ENCODE measurements at places on chromosomes 12 and 14.

DNA sequence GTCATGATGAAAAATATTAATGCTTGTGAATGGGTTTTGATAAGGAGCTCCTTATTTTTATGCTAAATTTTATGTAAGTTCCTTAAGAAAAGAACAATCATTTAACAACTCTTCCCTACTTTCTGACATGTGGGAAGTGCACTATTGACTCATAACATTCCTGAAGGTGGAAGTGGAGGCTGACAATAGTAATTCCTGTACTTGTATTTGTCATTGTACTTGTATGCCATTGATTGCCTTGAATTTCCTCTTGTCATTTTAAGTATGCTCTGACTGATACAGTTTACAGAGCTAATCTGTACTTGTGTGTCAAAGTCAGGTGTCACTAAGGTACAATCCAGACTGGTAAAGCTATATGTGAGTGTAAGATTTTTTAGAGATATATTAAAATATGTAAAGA lies 440.0 kb downstream of the SLC16A7 start:
- DNase-seq = no peak

- DNase-seq = no peak
These were observed 81.1 kb upstream of the DIO3 start for GRCh38 chr14:101480022-101480746.

- no peak for DNase-seq
These were observed 38.9 kb downstream of the EML1 start for GRCh38 chr14:99831903-99832685.

GRCh38 chr12:553216-554000 lies 93.7 kb downstream of the B4GALNT3 start:
- DNase-seq = no peak

GRCh38 chr12:67318786-67319185 lies 49.6 kb downstream of the CAND1 start:
- no peak for DNase-seq

GRCh38 chr14:105045710-105046326 lies 19.4 kb downstream of the GPR132 start:
- DNase-seq = peak; percentile 88

- no peak for DNase-seq
These were observed 253.2 kb downstream of the CACNA1C start for GRCh38 chr12:2306012-2306411.

GRCh38 chr12:62720661-62721330 lies 214.2 kb downstream of the PPM1H start:
- DNase-seq = peak; percentile 50

- peak; percentile 65 for DNase-seq
These were observed 11.9 kb downstream of the SCNN1A start for GRCh38 chr12:6363330-6364043.

GRCh38 chr12:120041386-120042231 lies 52.6 kb downstream of the BICDL1 start:
- DNase-seq = peak; percentile 10

GRCh38 chr12:89418228-89418910 lies 66.1 kb upstream of the DUSP6 start:
- DNase-seq = no peak

DNA sequence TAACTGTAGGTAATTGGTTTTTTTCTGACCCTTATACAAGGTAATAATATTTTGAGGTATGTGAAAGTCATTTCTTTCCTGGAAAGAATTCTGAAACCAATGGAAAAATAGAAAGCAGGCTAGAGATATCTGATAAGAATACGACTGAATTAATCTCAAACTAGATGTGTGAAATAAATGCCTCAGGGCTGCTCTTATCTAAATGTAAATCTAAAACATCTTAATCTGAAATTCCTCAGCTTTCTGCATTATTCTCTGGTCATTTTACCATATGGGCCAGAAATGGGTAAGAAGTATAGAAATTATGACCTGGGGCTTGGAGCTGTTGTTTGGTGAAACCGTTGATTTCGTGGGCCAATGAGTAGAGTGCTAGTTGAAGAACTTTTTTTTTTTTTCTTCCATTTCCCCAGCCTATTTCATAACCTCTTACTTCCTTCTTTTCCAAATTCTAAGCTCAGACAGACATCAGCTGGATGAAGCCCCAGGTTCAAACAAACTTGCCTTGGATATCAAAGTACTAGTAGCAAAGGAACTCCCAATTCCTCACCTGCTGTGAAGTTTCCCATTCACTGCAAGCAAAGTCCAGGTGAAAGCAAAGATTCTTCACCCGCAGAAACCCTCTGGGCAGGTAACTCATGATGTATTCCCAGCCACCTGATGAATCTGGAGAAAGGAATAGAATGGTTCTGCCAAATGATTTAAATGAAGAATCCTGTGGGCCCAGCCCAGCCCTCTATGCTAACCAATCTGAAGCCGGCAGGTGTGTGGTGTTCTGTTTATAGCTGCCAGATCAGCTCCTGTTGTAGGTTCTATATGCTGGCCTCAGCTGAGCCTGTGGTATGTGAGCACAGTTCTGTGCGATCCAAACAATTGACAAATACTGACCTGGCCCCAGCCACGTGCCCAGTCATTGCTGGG lies 9.7 kb upstream of the FOS start:
- DNase-seq = no peak

DNA sequence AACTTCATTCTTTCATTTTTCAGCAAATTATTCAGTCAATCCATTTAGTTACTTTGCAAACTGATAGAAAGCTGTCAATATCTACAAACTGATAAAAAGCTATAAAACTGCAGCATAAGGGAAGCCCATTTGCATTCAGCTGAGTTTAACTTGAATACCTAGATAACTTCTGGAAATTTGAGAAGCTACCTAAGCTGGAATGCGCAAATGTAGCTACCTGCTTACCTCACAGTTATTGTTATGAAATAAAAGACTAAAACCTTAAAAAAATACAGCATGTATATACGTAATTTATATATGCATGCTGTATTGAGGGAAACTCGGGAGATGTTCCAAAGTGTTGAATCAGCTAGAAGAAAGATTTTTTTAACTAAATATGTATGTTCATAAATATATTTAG lies 94.4 kb downstream of the SYT1 start:
- DNase-seq = no peak

- no peak for DNase-seq
These were observed 405.2 kb upstream of the TBX3 start for GRCh38 chr12:115088995-115089841.

DNA sequence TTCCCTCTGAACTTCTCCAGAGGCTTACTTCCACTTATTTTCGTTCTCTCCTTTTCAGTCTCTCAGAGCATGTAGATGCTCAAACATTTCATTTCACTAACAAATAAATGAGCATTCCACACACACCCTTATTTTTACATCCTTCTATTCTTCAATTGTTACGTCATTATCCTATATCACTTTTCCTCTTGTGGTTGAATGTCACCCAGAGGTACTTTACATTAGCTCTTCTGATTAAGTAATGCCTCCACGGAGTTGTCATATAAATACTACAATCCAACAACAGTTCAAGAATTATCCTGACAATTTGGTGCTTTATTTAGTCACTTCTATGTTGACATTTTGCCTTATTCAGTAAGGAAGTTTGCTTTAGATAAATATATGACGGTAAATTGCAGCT lies 18.4 kb downstream of the FAR2 start:
- DNase-seq = no peak

DNA sequence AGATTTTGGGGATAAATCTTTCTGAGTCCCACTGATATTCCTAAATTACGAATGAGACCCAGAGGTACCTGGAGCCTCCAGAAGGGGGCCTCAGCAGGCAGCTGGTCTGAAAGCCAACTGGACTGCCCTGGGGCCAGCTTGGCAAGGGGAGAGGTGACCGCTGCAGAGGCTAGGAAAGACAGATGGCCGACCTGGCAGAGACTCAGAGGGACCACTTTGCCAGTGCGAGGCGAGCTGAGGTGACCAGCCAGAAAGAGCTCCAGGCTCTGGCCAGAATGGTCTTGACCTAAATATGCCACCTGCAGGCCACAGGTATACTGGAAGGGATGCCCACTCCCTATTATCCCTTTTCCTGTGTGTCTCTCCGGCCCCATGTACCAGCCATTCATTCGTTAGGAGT lies 256.8 kb upstream of the GARIN6 start:
- DNase-seq = no peak

DNA sequence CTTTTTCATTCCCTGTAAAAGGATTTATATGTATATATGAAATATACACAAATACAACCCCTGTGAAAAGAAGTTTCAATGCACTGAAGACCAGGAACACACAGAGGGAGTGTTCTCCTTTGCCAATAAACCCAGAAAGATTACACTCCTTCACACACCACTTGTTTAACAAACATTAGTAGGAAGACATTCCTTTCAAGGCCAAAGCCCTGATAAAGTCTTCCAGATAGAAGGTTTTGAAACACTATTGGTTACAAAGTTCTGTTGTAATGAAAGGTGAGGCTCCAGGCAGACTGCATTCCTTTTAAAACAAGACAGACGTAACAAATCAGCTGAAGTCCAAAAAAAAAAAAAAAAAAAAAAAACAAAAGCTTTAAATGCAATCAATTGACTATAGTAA lies 81.0 kb downstream of the PTPN21 start:
- no peak for DNase-seq

GRCh38 chr12:123267991-123268843 lies 3.4 kb downstream of the CDK2AP1 start:
- DNase-seq = peak; percentile 59

- no peak for DNase-seq
These were observed 974.2 kb downstream of the FSCB start for GRCh38 chr14:43532825-43533416.

DNA sequence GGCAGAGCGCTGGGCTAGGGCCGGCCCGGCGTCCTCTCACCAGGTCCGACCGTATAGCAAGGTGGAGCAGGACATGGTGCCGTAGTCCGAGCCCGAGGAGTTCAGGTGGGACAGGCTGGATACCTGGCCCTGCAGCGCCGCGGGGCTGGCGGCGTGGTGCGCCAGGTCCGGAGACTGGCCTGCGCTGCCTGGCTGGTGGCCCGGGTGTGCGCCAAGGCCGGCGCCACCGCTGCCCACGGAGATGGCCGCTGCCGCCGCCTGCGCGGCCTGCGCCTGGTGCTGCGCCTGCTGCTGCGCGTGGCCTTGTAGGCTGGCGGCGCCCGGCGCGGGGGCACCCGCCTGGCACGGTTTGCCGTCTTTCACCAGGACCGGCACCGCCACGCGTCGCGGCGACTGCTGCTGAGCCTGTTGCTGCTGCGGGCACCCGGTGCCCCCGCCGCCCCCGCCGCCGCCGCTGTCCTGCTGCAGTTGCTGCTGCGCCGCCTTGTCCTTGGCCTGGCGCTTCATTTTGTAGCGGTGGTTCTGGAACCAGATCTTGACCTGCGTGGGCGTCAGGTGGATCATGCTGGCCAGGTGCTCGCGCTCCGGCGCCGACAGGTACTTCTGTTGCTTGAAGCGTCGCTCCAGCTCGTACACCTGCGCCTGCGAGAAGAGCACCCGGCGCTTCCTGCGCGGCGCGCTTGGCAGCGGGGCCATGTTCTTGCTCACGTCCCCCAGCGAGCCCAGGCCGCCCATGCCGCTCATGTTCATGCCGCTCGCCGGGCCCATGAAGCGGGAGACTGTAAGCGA lies 2.6 kb downstream of the NKX2-1 start:
- DNase-seq = peak; percentile 7

DNA sequence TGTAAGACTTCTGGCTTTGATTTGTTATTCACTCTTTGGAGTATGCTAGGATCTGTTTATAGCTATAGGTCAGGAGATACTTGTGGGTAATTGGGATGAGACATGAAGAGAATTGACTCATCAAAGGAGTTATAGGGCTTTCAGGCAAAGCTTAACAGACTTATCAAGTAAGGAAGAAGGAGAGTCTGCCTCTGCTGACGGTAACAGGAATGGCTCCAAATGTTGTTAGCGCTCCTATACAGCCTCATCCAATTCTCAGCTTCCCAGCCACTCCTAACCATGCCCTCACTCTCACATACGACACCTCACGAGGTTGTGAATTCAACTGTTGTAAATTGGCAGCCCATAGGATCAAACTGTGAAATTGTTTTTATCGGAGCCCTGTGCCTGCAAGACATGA lies 140.5 kb downstream of the KCNA5 start:
- DNase-seq = no peak

DNA sequence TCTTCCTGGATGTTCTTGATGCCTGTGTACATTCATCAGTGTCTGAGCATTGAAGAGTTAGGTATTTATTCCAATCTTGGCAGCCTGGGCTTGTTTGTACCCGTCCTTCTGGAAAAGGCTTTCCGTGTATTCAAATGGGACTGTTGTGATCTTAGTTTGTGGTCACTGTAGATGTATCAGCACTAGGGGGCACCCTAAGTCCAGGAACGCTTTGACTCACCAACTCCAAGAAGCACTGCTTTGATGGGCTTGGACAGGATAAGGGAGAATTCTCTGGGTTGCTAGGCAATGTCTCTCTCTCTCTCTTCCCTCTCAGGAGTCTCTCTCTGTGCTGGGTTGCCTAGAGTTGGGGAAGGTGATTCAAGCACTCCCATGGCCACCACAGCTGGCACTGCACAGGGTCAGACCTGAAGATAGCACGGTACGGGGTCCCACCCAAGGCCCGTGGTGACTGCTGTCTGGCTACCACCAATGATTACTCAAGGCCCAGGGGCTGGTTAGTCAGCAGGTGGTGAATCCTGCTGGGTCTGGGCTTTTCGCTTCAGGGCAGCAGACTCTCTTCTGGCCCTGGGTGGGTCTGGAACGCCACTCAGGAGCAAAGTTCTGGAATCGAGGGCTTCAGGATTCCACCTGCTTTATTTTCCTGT lies 211.1 kb upstream of the RGS6 start:
- no peak for DNase-seq

GRCh38 chr14:44462381-44462780 lies 44.7 kb downstream of the FSCB start:
- DNase-seq = no peak

DNA sequence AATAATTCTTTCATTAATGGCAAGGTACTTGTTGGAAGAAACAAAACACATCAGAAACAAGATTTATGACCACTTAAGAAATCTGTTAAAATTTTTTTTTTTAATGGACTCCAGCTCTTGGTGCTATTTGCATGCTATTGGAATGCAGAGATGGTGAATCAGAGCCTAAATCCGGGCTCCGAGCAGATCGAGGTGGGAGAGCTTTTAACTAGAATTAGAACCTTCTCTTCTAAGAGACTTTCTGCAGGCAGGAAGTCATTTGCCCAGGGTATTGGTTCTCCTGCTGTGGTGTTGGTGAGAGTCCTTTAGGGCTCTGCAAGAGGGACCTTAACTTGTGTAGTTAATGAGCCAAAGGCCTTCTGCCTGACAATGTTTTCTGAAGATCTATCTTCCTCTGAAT lies 419.4 kb downstream of the SNAPC1 start:
- no peak for DNase-seq

DNA sequence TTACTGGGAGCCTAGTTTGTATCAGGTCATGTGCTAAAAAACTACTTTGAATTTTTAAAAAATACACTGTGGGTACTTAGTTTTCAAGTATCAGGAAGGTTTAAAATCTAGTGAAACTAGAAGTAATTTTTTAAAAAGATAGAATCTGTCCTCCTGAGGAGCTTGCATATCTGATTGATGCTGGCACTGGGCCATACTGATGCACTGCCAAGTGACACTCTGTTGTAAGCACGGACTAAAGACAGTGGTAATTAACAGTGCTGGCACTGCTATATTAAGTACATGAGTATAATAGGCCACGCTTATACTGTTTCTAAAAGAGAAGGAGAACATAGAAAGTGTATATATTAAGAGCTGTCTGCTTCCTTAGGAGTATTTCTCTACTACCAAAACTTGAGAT lies 10.0 kb upstream of the TBC1D30 start:
- no peak for DNase-seq

GRCh38 chr12:104643819-104644669 lies 187.3 kb downstream of the CHST11 start:
- peak; percentile 24 for DNase-seq

- DNase-seq = peak; percentile 58
These were observed 662 bp upstream of the NELL2 start for GRCh38 chr12:44876544-44877410.

- DNase-seq = no peak
These were observed 143.5 kb upstream of the TBX3 start for GRCh38 chr12:114827461-114827860.

Measured in lung (tissue), 17 donors.